ENCODE measurements at places on chromosomes 2 and 18.

DNA sequence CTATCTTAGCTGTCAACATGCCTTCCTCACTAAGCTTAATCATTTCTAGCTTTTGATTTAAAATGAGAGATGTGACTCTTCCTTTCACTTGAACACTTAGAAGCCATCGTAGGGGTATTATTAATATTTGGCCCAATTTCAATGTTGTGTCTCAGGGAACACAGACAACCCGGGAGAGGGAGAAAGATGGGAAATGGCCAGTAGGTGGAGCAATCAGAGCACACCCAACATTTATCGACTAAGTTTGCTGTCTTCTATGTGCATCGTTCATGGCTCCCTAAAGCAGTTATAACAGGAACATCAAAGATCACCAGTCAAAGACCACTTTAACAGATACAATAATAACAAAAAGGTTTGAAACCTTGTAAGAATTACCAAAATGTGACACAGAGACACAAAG, 110.2 kb downstream of the OLA1 start:
- no peak for DNase-seq

- DNase-seq = peak; percentile 56
These were observed 27.0 kb downstream of the SLC14A2 start for GRCh38 chr18:45642238-45642637.

DNA sequence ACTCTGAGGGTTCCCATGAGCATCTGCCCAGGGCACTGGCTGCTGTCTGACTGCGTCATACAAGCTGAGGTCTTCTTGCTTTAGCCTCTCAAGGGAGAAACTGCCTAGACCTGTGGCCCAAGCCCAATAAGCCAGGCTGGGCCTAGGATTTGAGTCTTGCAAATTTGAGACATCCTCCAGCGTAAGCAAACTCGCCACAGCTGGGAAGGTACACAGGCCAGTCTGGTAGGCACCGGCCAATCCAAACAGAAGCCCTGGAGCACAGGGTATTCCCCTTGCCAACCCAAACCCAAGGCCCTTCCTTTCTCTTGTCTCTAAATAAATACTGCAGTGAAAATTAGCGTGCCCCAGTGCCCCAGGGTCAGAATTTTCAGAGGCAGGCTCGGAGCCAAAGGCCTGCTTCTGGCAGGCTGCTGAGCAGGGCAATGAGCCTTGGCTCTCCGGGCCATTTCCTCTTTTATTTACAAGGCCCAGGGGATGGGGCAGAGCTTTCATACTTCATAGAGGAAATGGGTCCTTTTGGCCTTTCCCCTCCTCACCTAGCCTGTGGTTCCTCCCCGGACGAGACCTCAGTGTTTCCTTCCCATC, 33.3 kb downstream of the POLR1A start:
- DNase-seq = peak; percentile 33

DNA sequence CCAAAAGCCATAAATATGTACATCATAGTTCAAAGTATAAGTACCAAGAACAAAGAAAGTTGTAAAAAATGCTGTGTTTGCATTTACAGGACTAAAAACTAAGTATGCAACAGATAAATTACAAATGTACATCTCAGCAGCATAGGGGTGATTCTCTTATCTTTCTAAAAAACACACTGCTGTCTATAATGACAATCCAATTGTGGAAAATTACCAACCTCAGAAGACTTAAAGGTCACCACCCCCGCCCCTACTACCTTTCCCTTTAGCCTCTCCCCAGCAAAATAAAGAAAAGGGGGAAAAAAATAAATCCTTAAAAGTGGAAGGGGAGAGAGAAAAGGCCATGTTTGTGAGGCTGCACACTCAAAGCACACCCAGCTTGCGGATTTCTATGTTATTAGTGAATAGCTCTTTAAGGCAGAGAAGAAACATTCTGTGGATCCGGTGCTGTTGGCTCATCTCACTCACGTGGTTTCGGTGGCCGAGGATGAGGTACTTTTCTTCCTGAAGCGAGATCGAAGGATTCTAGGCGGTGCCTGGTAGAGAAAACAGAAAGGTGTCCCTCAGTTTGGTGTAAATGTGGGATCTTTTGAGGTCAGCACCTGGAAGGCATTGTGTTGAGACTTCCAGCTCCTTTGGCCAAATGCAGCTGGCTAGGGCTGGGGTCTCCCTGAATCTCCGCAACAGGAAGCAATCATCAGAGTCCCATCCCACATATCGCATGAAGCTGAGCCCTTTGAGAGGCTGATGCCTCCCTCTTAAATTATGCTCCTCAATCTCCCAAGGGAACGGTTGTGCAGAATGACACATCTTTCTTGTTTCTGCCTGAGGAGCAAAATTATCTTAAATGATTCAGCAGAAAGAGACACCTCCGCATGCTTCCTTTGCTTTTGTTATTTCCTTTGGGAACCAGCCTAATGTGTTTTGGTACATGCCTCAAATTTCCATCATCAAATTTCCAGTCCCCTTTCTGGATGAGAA, 17.6 kb downstream of the MRPL35 start:
- DNase-seq = peak; percentile 40

DNA sequence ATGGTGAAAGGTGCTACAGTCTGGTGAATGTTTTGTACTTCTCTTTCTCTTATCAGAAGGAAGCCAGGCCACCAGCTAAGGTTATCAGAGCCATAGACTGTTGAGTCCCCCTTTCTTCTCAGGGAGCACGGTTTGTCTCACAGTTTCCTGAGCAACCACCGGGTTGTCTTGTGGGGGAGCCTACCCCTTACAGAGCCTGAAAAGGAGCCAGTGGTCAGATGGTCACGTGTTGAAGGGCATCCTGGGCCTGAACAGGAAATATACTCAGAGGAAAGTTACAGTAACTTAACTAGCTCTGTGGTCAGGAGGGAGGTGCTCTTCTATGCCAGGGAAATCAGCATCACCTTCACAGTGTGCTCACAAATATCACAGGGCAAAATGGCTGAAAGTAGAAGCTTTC, 11.6 kb downstream of the CD28 start:
- DNase-seq = no peak

- no peak for DNase-seq
These were observed 3.5 kb upstream of the RNU4ATAC start for GRCh38 chr2:121527009-121527682.

DNA sequence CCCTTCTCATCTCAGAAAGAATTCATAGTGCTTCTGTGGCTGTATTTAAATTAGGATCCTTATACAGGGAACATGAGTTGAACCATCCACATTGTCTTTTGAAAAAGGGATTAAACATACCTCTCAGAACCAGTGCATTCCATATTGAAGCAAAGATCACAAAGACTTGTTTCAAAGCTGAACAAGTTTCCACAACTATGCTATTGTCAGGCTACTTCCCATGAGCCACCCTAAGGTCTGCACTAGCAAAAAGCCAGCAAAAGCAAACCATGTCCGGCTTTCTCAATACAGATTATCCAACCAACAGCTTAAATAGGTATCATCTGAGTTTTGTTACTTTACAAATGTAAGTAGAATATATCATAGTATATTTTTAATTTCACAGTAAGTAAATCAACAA, 78.1 kb downstream of the SCG2 start:
- DNase-seq = no peak

- DNase-seq = no peak
These were observed 432.4 kb upstream of the MYT1L start for GRCh38 chr2:2763351-2764000.

GRCh38 chr2:12170121-12170520, 423.7 kb downstream of the LPIN1 start:
- peak; percentile 22 for DNase-seq

DNA sequence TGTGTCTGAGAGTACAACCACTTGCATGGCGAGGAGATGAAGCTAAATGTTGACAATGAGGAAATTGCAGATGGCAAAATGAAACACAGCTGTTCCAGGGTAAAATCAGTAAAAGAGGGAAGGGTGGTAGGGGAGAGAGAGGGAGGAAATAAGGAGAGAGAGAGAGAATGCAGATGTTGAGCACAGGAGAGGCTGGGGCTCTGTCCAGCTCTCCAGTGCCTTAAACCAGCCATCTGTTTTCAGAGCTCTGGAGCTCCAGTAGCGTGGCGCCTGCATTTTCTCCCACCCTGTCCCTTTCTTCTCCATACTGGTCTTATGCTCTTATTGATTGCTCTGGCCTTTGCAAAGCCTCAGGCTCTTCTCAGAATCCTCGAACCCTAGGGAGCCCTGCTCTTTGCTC, 52.7 kb upstream of the BOD1L2 start:
- DNase-seq = no peak

DNA sequence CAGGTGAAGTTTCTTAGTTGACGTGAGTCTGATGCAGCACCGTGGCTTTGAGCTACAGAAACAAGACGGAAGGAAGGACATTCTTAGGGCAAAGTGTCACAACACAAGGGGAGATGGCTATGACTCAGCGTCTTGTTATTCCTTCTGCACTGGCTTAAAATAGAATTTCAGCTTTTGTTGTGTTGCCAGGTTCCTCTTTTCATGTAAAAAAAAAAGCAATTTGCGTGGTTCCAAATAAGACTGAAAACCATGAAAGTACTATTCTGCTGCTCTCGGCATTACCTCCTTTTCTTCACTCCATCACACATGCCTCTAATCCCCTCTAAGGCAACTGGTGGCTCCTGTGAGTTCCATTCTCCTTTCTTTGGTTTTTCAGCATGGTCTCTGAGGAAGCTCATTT, 150.1 kb downstream of the ANTXR1 start:
- peak; percentile 78 for DNase-seq

DNA sequence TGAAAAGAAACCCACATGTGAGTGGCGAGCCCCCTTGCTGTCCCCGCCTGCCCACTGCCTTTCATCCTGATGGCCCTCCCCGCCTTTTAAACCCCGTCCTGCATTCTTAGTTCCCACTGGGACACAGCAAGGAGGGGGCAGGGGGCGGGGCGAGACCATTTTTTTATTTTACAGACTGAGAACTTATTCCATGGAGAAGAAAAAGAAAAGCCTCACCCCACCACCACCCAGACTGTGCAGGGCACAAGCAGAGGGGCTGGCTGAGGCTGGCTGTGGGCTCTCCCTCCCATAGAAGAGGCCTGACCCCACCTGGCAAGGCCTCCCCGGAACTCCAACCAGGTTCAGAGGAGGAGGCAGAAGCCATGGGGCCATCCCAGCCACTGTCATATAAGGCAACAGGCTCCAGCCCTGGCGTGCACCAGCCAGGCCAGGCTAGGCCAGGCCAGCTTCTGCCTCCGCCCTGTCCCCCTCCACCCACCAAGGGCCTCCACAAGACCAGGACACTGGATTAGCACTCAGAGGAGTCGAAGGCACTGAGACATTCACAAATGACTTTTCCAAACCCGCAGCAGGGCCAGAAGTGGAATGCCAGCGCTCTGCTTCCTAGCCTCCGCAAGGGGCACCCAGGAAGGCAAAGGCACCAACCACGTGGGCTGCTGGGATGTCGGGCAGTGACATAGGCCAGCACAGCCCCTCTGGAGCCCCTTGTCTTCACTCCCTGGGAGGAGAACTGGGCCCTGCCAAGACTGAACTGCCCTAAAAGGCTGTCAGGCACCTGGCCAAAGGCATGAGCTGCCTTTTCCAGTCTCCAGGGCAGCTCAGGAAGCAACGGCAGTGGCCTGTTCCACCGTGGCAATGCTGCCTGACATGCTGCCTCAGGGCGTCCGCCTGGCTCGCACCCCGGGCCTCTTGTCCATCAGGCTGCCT, 37.5 kb upstream of the SEMA4C start:
- peak; percentile 89 for DNase-seq

DNA sequence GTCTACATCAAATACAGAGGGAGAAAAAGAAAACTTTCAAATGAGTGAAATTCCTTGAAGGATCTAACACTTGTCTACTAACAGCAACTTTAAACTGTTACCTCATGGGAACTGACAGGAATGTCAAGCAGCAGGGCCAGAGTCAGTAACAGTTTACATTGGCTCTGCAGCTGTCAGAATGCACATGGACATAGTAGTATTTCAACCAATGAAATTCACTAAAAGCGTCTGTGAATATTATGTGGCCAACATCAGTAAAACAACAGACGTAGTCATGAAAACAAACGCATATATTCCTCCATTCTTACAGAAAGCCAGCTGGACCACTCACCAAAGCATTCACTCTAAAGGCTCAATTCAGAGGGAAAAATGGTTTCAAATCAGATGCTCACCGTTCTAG, 79.3 kb upstream of the RNU4ATAC start:
- no peak for DNase-seq

GRCh38 chr2:62974999-62975398, 75.6 kb upstream of the OTX1 start:
- DNase-seq = no peak

- no peak for DNase-seq
These were observed 117.5 kb downstream of the RTP5 start for GRCh38 chr2:241986836-241987641.

All from AG20443 (cell line).